Stimulated activated CD4-positive, alpha-beta T cell treated with anti-CD3 and anti-CD28 coated beads, Interleukin-1b, Interleukin-23, amount 100 ng/mL, for 1 hour (primary cell): ENCODE measurements at places on chromosomes 16 and 17.

- no peak for DNase-seq
Observed at GRCh38 chr17:61015966-61016365, 338.3 kb downstream of the BCAS3 start.

DNA sequence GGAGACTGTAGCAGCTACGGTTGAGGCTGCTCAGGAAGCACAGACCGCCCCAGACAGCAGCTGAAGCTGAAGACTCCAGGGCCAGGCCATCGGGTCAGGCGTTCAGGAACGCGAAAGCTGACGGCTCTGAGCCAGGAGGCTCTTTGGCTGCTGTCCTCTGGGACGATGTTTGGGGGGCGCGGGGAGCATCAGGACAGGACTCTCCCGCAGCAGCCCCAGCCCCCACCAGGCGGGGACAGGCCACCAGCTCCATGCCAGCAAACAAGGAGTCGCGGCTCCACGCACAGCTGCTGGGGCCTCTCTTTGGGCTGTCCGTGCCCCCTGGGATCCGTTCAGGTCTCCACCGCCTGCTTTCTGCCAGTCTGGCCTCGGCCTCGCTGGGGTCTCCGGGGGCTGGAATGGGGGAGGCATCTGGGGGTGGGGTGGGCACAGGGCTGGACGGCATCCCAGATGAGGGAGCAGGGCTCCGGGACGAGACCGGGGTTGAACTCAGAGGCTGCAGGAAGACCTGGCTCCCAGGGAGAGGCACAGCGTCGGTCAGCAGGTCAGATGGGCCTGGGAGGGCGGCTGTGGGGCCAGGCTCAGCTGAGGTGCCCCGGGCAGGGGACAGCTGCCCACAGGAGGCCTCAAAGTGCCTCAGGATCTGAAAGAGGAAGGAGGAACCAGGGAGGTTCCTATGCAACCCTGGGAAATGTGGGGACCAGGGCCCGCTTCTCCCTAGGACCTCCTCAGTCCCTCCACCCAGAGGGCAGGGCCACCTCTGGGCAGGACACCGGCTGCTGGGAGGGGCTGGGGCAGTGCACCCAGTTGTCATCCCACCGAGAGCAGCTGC, 6.3 kb upstream of the CEP131 start:
- DNase-seq: no peak

DNA sequence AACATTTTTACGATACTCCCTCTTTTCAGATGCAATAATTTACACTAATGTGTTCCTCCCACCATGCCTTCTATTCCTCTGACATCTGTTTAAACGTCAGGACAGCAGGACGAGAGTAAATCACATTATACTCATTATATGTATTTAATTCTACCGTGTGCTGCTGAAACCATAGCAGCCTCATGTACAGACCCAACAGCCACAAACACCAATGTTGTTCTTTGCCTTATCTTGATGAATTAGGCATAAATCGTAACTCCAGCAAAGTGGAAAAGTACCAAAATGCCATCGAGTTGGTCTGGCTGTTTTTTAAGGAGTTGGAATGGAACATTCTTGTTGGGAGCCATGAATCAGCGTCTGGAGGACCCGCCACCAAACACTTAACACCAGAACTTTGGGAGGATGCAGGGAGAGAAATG, 82.9 kb upstream of the FOXF1 start:
- no peak for DNase-seq

GRCh38 chr16:75108792-75109731, 7.5 kb downstream of the LDHD start:
- peak; percentile 46 for DNase-seq

DNA sequence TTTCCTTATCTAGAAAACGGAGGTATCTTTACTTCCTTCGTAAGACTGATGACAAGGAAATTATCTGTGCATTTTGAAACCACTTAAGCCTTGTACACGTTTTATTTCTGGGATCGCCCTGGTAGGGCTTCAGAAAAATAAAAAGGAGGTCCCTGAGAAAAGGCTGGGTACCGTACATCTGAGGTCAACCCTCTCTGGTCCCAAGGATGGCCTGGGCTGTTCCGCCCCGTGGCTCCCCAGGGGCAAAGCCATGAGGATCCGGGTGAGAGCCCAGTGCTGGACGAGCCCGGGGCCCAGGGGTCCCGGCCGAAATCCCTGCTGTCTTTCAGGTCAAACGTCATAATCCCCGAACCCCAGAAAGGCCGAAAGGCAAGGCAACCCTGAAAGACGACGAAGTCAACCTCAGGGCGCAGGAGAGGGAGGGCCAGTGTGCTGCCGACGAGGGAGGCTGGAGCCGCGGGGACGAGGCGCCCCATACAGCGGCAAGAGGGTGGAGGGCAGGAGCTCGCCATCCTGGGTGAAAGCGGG, 656 bp upstream of the FUS start:
- DNase-seq: no peak

GRCh38 chr17:10069301-10069700, 129.1 kb downstream of the GAS7 start:
- DNase-seq: no peak

- no peak for DNase-seq
Observed at GRCh38 chr16:47320546-47321310, 140.1 kb downstream of the ITFG1 start.

DNA sequence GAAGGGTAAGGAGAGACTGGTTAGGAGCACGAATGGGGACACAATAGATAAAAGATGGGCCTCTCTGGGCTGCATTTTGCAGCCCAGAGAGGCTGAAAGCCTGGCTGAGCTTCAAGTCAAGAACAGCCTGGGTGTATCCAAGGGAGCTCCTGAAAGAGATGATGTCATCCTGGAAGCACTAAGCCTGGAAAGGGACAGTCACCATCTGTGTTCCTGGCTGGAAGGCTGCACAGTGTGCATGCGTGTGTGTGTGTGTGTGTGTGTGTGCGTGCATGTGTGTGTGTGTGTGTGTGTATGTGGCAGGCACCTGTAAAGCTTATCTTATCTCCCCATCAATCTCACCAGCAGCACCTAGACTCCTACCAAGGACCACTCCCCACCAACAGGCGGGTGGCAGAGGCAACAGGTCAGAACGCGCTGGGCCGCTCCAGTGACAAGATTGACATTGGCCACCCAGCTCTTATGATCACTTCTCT, 44.1 kb downstream of the COG7 start:
- DNase-seq: no peak

- no peak for DNase-seq
Observed at GRCh38 chr17:9900784-9901183, 4.3 kb downstream of the RCVRN start.

DNA sequence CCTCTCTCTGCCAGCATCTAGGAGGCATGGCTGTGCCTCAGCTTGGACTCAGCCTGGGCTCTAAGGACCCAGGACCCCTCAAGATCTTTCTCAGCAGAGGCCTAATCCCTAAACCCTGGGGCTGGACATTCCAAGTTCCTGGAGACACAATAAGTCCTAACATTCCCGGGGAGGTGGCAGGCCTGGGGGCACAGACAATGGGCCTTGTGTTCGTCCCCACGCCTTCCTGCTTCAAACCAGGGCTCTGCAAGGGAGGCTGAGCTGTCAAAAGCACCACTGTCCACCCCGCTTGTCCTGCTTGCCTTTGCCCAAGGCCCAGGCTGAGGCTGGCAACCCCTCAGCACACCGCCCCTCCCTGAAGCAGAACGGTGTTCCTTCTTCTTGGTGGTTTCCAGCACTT, 13.7 kb downstream of the SDK2 start:
- DNase-seq: no peak

DNA sequence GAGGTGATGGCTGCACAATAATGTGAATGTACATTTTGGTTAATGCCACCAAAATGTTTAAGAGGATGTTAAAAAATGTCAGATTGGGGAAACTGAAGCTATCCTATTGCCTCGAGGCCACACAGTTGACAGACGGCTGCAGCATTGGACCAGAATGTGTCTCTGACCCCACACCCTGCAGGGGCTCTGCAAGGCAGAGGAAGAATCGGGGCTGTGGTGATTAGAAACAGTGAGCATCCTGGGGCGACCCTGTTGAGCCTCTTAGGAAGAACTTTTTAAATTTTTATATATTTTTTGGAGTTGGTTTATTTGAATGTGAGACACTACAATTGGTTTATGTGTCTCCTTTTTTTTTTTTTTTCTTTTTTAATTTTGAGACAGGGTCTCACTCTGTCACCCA, 15.0 kb upstream of the ADORA2B start:
- no peak for DNase-seq

DNA sequence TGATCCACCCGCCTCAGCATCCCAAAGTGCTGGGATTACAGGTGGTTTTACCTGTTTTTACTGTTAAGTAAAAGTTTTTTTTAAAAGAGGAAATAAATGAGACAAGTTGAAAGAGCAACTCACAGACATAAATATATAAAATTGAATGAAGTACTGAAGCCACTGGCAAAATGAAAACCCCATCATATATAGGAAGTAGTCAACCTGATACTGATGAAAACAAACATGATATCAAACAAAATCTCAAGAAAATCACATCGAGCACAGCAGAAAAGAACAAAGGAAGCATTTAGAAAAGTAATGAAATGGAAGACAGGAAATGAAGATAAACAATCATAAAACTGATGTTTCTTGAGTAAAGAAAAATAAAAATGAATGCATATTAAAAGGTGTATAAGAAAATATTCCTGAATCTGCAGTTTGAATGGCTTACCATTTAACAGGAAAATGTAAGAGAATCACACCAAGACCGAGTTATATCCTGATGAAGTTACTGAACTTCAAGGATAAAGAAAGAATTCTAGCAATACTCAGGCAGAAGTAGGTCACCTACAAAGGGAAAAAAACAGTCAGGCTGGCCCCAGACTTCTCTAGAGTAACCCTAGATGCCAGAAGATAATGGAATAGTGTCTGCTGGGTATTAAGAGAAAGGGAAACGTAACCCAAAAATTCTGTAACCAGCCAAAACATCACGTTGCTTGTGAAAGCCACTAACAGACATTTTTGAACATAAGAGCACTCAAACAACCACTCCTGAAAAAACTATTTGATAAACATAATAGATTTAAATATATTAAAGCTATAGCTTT, 31.5 kb downstream of the UBE2G1 start:
- DNase-seq: no peak

GRCh38 chr16:27880287-27880686, 183.2 kb downstream of the GSG1L start:
- DNase-seq: no peak

GRCh38 chr17:82874011-82874835, 34.4 kb upstream of the ZNF750 start:
- DNase-seq: no peak

- no peak for DNase-seq
Observed at GRCh38 chr17:57384219-57384618, 127.9 kb downstream of the MSI2 start.

GRCh38 chr16:57639172-57639887, 10.9 kb downstream of the ADGRG1 start:
- no peak for DNase-seq

GRCh38 chr17:62663304-62663703, 35.8 kb downstream of the MRC2 start:
- no peak for DNase-seq

- no peak for DNase-seq
Observed at GRCh38 chr16:55133654-55134053, 190.3 kb upstream of the IRX6 start.

- DNase-seq: no peak
Observed at GRCh38 chr17:28368306-28368831, 1.7 kb downstream of the VTN start.

- no peak for DNase-seq
Observed at GRCh38 chr17:40564883-40565768, at the start of gene CCR7. TSS of gene CCR7 (minus strand) at chr17:40565472. CDS start at chr17:40565409, 63 bp downstream.

- no peak for DNase-seq
Observed at GRCh38 chr17:76366247-76366646, 12.5 kb upstream of the PRPSAP1 start.

GRCh38 chr17:1244606-1245012, 25.6 kb upstream of the BHLHA9 start:
- no peak for DNase-seq

- no peak for DNase-seq
Observed at GRCh38 chr16:69581297-69581696, 15.5 kb downstream of the NFAT5 start.

DNA sequence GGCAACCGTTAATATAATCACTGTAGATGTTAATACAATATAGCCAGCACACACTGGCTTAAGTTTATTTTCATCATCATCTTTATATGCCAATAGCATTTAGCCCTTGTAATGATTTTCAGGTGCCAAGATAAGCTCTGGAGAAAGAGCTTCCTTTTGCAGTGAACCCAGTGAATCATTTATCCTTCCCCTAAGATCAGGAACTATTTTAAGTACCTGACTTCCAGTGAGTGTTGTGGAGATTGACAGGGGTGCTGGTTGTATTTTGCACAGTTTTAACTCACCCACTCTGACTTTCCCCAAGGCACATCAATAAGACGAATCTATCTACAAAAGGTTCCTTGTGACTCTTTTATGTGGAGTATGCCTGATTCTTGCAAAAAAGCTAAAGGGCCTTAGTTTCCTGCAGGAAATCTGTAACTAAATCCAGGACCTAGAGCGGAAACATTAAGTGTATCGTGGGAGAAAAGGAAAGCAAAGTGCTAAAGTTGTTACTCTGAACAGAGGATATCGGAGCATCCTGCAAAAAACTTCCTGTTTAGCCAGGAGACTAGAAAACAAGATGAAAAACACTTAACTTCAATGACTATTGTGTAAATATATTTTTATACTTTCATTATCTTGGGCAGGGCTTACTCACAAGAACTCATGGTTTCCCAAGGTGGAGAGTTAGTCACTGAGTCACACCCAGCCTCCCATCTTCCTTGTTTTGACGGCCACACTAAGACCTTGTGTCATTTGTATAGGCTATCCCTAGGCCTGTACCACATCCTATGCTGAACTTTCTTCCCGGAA, 183.6 kb downstream of the MAP2K6 start:
- no peak for DNase-seq

DNA sequence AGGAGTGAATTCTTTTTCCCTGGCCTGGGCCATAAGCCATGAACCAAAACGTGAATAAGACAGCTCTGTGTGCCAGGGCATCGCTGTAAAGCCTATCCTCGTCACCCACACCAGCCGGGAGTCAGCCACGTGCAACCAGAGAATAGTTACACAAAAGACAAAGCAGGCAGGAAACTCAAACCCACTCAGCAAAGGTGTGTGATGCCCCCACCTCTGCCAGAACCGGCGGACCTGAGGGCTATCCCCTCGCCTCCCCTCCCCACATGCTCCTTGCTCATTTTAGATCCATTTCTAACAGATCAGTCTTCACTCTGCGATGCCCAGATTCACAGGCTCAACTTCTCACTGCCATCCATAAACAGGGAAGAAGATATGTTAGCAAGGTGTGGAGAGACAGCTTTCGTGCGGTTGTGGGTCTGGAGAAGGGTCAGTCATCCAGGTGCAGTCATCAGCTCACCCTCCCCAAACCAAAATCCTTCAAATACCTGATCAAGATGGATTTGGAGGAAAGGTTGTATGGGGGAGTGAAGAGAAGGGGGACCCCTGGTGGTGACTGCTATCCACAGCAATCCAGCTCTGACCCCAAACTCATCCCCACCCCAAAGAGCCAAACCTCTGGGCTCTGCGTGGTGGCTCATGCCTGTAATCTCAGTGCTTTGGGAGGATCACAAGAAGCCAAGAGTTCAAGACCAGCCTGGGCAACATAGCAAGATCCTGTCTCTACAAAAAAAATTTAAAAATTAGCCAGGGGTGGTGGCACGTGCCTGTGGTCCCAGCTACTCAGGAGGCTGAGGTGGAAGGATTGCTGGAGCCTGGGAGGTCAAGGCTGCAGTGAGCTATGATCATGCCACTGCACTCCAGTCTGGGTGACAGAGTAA, 219.2 kb downstream of the C16orf78 start:
- no peak for DNase-seq
